ENCODE measurements at places on chromosomes 7 and 10.
A peak's percentile ranks its signal among the peaks of the same experiment; 100 is the strongest.

GRCh38 chr7:127809261-127809702 is 157.3 kb downstream of the SND1 start:
- DNase-seq = no peak

- no peak for DNase-seq
Observed at GRCh38 chr7:135980012-135980551, 2.9 kb upstream of the MTPN start.

DNA sequence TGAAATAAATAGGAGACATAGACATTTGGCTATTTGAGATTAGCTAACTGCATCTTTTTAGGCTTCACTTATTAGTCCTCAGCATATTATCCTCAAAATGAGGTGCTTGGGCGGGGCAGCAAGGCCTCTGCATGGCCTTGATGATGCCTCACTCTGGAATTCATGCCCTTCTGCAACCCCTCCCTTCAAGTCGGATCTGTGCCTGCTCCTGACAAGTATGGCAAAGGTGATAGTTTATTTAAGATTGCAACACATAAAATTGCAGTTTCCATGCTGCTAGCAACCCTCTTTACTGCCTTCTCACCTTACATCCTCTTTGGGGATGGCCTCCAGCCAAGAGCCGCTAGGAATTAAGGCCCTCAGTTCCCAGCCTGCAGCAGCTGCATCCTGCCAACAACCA is 241.3 kb upstream of the ADARB2 start:
- DNase-seq = no peak

DNA sequence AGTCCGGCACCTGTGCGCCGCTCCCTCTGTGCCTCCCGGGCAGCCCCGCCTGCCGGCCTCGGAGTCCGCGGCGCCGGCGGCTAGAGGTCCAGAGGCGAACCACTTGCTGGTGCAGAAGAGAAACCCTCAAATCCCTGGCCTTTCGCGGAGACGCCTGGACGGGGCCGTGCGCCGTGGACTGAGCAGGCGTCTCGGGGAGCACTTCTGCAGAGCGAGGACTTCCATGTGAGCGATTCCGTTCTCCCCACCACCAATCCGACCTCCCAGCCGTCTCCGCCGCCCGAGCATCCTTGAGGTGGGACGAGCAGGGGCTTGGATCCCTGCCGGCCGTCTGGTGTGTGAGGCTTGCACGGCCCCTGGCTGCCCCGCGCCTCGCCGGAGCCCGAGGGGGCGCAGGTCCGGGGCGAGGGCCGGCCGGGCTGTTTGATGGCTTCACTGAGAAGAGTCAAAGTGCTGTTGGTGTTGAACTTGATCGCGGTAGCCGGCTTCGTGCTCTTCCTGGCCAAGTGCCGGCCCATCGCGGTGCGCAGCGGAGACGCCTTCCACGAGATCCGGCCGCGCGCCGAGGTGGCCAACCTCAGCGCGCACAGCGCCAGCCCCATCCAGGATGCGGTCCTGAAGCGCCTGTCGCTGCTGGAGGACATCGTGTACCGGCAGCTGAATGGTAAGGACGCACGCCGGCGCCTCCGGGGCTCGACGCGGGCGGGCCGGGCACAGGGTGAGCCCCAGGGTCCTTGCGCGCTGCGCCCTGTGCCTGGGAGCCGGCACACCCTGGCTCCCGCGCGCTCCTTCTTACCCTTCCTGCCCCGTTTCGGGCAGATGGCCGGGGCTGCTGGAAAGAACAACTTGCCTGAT is 660 bp downstream of the GALNT17 start:
- DNase-seq = no peak

GRCh38 chr7:75977743-75978142 is 16.7 kb downstream of the TMEM120A start:
- no peak for DNase-seq

GRCh38 chr7:20642166-20642565 is 26.7 kb downstream of the ABCB5 start:
- DNase-seq = no peak

GRCh38 chr10:70222340-70222794 is 10.9 kb downstream of the PPA1 start:
- no peak for DNase-seq

- DNase-seq = no peak
Observed at GRCh38 chr10:103930881-103931280, 12.9 kb upstream of the STN1 start.

- no peak for DNase-seq
Observed at GRCh38 chr10:104642658-104643302, 1.7 kb downstream of the SORCS3 start.

DNA sequence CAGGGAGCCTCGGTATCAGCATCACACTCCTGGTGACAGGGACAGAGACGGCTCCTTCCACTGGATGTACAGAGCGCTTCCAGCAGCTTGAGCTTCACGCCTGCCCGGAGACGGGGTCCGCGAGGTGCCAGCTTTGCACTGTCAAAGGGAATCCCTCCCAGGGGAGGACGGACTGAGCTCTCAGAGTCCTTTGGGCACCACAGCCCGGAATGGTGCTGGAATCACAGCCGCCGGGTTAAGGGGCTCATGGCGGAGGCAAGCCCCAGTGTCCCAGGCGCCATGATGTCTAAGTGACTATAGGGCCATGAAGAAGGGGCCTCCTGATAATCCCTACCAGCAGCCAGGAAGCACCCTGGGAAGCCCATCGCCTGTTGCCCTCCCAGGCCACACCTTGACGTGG is 41.4 kb downstream of the PTPRN2 start:
- no peak for DNase-seq

GRCh38 chr10:71799608-71800453 is 26.5 kb upstream of the VSIR start:
- DNase-seq = no peak

DNA sequence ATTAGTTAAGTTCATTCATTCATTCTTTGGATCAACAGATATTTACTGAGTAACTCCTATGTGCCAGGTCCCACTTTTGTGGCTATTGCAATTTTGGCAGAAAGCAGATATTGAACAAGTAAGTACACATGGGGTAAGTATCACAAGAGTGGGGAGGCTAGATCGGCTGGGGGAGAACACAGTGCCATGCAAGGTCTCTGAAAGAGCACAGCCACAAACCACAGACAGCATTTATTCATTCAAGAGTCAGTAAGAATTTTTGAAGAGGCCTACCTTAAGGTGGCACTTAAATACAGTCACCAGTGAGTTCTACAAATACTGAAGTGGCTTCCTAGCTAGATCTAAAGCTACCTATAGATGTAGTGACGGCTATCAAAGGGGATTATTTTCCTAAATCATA is 304.2 kb downstream of the RNLS start:
- DNase-seq = no peak

DNA sequence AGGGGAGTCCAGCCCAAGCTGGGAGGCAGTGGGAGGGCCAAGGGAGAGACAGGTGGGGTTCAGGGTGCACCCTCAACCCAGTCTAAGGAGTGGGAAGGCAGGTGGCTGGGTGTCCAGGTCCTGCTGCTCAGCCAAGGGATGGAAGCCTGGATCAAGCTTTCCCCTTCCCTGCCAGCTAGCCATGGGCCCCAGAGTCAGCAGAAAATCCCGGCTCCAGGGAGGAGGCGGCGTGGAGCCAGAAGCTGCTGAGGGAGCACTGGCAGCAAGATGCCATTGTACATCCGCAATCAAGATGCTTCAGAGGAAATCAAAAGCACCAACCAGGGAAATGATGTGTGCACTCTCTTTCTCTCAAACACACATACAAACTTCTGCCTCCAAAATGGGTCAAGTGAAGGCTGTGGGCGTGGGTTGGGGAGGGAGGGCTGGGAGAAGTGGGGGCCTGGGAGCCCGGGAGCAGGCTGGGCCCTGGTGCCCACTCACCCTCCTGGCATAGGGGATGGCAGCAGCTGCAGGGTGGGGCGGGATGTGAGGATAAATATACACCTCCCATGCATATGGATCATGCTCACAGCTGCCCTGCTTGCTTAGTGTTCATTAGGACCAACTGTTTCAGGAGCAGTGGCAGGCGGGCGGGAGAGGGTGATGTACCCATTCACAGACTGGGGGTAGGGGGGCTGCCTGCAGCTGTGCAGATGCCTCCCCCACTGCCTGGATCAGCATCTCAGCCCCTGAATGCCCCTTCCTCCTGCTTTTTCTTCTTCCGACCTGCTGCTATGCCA is 24.2 kb downstream of the TRIM8 start:
- DNase-seq = peak; percentile 56

DNA sequence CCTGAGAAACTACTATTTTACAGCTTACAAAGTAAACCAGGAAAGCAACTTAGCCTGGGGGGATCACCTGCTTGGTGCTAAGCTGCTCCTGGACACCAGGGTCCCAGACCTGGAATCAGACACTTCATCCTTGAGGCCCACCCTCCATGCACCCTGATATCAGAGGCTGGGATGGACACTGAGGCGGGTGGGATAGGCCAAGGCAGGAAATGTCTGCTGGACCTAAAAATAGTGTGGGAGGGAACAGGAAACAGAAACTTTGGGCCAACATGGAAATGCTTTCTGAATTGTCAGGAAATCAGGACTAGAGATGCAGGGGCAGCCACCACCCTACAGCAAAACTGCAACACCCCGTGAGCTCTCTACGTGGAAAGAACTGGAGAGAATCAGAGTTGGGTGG is 101.5 kb upstream of the PODXL start:
- peak; percentile 37 for DNase-seq

DNA sequence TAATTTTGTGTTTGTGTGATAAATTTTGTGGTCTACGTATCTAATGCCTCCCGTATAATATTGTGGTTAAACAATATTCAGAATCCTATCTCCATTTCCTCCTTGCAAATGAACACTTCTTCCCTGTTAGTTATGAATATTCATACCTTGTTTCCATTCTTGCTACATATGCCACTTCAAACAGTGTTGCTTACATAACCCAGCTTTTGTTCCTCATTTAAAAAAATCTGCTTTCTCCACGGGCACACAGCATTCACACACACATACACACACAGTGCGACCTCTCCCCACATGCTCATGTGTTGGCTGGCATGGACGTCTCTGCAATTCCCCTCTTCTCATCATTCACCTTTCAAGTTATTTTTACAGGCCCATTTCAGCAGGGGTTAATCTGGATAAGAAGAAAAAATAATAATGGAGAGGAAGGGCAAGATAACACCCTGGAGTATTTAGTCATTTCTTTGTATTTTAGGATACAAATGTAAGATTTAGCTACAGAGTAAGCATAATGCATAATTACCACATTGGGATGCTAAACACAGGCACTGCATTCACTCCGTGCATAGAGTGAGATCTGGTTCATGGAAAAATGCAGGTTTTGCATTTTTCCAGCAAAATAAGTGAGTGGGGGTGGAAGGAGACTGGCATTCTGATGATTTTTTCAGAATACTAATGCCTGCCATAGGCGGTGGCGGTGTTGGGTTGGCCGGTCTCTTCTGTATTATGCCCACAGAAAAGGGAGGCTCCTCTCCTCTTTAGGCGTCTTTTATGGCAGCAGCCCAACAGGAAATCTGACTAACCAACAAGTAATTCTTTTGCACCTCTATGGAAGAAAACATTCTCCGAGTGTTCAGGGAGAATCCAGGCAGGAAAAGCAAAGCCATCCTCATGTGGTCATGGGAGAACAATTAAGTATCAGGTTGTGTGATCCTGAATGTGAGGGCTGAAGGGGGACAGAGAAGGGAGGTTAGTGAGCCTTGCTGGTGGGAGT is 31.7 kb upstream of the ELMO1 start:
- DNase-seq = no peak

DNA sequence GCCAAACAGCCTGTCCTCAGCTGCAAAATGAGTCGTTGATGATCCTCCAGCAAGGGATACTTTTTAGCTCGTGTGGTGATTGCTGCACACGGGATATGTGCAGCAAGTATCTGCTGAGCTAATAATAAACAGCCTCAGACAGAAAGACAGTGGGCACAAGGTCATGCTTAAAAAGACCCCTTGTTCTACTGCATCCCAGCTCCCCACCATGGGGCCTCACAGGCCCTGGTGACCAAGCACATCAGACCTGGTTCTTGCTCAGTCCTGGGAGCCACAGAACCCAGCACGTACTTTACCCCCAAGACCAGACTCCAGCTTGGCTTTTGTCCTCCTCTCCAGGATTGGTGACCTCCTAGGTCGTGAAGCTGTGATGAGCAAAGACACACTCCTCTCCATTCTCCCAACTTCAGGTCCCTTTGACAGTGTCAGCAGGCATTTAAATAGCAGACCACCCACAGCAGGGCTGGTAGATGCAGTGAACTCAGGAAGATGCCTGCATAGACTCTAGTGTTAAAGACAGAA is 50.5 kb downstream of the EGFR start:
- no peak for DNase-seq

DNA sequence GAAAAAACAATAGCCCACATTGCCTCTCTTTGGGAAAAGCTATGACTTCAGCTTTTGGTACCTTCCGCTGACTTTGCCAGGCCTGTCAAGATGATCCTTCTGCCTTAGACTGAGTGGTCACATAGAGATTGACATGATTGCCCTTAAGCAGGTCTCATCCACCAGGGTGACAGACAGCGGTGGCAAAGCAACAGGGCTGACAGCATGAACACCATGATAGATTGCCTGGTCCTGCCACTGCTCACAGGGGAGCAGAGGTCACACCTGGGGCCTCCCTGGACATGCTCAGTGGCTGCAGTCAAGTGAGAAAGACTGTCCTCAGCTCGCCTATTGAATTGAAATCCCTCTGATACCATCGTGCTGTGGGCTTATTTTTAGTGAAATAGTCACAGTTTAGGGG is 1080.2 kb downstream of the KCNMA1 start:
- no peak for DNase-seq

DNA sequence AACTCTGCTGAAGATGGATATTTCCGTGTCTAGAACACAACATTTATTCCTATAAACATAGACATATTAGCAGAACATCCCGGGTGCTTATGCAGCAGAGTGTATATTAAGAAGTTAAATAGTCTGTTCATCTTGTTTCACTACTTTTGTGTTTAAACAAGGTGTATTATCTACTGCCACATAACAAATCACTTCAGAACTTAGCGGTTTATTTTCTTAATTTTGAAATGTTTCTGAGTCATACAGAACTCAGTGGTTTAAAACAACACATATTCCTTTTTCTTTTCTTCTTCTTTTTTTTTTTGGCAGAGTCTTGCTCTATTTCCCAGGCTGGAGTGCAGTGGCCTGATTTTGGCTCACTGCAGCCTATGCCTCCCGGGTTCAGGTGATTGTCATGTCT is 25.8 kb downstream of the DENND10 start:
- no peak for DNase-seq

DNA sequence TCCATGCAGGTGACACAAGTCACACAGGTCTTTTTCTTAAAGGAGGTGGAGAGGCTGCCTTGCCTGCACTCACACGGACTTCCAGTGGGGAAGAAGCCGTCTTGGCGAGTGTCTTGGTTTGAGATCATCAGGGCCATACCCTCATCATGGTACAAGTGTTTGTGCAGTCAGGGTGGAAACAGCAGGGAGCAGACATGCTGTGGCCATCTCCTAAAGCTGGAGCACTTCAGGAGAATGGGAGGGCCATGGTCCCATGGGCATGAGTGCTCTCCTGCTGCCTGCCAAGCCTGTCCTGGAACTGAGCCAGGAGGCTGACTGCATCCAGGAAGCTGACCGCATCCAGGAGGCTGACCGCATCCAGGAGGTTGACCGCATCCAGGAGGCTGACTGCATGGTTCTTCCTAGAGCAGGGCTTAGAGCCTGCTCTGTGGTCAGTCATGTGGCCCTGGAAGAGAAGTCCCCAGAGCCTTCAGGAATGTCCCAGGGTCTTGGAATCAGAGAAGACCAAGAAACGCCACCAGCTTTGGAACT is 98.4 kb downstream of the ADARB2 start:
- no peak for DNase-seq

- peak; percentile 79 for DNase-seq
Observed at GRCh38 chr10:23065181-23065948, 30.0 kb upstream of the MSRB2 start.

- DNase-seq = no peak
Observed at GRCh38 chr10:132564249-132564605, 26.6 kb downstream of the INPP5A start.
